ENCODE measurements at places on chromosomes 1 and 21.

- no peak for DNase-seq
Measured at GRCh38 chr1:44780583-44781121, 5.3 kb downstream of the RPS8 start.

- DNase-seq, result no peak
Measured at GRCh38 chr1:18735224-18735997, 104.8 kb downstream of the PAX7 start.

DNA sequence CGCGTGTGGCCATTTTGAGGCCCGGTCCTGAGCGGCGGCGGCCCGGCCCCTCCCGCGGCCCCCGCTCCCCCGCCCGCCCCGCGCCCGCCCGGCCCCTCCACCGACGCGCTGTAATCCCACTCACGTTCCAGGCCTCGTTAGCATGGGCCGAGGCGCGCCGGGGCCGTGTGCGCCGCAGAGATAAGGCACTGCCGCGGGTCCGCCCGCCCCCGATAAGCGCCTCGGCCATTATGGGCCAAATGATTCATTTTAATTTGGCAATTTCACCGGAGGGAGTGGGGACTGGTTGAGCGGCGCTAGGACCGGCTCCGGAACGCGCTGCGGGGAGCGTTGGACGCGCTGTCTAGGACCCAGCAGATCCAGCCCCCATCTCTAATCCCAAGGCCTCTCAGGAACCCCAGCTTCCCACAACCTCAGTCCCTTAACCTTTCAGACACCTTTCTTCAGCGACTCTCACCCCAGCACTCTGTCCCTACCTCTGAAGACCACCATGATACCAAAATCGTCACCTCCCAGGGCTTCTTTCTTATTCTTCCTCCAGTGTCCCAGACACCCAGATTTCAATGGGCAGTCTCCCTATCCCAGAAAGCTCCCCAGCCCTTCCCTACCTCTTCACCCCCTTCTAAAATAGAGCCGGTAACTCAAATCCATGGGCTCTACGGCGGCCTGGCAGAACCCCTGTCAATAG lies at the start of gene TAL1:
Gene TAL1, minus strand, starts transcription at position 39 of the 688 bp plus-strand sequence. CDS start 6,337 bp downstream, outside the sequence.
- DNase-seq, result no peak

DNA sequence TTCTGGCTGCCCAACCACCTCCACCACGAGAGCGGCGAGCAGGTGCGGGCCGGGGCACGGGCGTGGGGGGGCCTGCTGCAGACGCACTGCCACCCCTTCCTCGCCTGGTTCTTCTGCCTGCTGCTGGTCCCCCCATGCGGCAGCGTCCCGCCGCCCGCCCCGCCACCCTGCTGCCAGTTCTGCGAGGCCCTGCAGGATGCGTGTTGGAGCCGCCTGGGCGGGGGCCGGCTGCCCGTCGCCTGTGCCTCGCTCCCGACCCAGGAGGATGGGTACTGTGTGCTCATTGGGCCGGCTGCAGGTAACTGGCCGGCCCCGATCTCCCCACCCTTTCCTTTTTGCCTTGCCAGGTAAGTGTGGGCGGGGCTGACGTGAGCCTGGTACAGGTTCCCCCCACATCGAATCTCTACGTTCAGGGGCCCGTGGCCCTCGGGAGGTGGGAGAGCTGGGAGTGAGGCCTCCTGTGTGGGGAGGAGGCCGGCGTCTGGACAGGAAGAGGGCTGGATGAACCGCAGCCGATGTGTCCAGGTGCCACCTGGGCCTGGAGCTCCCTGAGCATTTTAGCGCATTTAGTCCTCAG lies 51.7 kb downstream of the COL18A1 start:
- DNase-seq, result no peak

DNA sequence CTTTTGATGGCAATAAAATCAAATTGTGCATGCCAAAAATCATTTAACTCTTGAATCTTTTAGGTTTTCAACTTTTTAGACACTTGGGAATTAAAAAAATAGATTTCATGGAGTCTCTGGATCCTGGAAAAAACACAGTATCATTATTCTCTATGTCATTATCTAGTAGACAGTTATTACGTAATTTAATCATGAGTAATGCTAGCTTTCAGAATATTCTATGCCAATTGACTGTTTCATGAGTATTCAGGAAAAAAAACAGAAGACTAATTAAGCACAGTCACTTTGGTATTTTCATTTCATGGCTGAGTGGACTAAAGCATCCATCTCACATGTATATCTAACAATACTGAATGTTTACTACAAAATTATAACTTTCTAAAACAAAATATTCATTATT lies 44.0 kb downstream of the ODF2L start:
- DNase-seq, result no peak

GRCh38 chr1:26695356-26696118 lies at the start of gene ARID1A:
Gene ARID1A (plus strand): TSS chr1:26696015. CDS start chr1:26696404, 389 bp downstream.
- peak; percentile 98 for DNase-seq

DNA sequence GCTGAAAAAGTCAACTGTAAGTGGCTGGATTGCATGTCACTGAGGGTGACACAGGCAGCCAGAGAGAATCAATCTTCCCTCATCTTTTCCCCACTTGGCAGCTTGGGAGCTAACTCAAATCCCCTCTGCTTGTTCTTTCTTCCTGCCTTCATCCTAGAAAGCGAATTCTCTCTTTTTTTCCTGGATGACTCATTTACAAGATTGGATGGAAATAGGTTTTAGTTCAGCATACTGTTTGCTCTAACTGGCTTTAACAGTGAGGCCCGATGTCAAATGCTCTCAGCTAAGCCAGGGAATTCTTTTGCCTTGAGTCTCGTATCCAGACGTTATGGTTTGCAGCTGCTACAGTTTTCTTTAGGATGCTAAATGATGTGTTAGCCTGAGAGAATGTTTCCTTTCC lies 72.7 kb downstream of the HUNK start:
- no peak for DNase-seq

DNA sequence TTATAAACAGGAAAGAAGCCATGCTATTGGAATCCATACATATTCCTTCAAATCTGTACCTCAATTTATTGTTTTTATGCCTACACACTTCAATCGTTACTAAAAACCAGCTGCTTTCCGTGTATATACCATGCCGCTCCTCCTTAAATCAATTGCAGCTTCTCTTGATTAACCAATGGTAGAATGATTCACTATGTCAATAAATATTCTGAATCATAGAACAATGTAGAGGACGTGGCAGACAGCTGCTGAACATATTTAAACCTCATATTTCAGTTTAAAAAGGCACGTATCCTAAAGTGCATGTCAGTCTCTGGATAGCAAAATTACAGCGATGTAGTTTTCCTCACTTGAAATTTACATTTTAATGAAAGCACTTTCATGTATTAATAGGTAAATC lies 100.4 kb downstream of the MRPL39 start:
- no peak for DNase-seq

DNA sequence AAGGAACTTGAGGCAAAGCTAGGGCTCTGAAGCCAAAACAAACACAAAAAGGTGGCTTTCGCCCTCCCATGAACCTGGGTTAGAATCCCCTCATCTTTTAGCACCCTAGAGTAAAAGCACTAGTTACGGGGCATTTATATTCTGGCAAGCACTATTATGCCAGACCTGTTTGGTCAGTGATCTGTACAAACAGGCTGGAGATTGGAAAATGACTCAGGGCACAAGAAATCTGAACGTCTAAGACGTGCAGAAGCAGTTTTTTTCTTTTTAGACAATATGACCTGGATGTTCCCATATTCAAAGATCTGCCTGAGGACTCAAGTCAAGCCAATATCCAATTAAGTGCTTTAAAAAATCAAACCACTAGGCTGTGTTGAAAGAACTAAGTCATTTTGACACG lies 3.0 kb downstream of the ZNF436 start:
- DNase-seq, result no peak

- no peak for DNase-seq
Measured at GRCh38 chr21:41655259-41655658, 111.6 kb downstream of the RIPK4 start.

DNA sequence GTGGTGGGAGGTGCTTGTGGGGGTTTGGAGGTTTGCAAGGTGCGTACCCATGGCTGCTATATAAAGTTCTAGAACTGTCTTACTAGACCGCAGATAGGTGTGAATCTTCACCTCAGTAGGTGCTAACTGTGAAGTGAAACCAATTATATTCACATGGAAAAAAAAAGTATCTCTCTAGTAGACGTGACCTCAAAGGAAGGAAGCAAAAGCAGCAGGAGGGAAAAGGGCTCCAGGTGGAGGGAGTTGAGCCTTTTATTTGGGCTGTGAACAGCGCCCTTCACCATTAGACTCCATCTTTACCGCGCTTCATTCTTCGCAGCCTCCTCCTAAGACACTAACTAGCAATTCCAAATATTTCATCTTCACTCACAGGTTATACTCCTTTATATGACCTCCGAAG lies 129.8 kb downstream of the TBX19 start:
- peak; percentile 61 for DNase-seq

DNA sequence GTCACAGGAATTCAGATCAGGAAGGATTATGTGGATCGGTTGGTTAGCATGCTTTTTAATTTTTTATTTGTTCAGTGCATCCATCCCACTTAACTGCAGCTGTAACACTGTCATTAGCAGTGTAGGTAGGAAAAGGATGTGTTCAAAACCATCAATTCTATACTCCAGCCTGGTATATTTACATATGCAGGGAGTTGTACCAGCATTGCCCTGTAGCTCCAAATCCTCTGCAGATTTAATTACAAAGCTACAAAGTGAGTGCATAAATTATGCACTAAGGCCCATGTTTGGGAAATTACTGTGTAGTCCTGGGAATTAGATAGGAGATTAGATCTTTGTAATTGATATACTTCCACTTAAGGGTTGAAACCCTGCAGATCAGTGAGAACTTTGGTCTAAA lies 15.9 kb upstream of the OSBPL9 start:
- no peak for DNase-seq

DNA sequence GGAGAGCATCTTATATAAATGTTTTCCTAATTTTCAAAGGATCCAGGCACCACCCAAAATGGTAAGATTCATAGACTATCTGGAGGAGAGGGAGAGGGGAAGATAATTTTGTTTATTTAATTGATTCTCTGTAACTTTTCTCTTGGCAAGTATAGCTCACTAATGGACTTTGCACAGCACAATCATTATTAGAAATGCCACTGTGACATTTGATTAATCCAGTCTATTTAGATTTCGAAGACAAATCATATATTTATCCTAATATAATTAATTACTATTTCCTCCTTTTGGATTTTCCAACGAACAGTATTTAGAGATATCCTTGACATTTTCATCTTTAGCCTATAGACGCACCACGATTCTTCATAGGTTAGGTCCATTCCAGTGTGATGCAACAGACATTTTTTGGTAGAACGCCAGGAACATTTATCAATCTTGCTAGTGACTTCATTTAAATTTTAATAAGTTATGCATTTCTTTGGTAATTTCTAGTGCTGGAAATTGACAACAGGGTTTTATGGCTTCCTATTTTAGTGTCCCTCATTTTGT lies 152.4 kb downstream of the GRIK1 start:
- no peak for DNase-seq

DNA sequence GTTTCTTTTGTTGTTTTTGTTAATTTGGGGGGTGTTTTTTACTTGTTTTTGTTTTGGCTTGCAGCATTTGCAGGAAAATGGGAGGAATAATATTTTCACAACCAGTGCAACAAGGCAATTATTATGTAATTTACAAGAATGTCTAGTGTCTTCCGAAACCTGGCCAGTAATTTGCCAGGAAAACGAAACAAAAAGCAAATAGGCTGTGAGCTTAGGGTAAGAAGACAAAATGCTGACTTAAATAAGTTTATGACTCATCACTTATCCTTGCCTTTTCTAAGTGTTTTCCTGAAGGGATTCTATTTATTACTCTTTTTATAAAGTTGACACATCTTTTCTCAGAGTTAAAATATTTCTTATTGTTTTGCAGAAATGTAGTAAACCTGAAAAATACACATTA lies 49.8 kb downstream of the KCNT2 start:
- DNase-seq, result no peak

DNA sequence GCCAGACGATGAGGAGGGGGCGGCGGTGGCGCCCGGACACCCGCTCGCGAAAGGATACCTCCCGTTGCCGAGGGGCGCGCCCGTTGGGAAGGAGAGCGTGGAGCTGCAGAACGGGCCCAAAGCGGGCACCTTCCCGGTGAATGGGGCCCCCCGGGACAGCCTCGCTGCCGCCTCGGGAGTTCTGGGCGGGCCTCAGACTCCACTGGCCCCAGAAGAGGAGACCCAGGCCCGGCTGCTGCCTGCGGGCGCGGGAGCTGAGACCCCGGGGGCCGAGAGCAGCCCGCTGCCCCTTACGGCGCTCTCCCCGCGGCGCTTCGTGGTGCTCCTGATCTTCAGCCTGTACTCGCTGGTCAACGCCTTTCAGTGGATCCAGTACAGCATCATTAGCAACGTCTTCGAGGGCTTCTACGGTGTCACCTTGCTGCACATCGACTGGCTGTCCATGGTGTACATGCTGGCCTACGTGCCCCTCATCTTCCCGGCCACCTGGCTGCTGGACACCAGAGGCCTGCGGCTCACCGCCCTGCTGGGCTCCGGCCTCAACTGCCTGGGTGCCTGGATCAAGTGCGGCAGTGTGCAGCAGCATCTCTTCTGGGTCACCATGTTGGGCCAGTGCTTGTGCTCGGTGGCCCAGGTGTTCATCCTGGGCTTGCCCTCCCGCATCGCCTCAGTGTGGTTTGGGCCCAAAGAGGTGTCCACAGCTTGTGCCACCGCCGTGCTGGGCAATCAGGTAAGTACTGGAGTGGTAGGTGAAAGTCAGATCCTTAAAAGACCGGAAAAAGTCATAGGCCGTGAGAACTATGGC lies 588 bp downstream of the FLVCR1 start:
- DNase-seq, result peak; percentile 8

DNA sequence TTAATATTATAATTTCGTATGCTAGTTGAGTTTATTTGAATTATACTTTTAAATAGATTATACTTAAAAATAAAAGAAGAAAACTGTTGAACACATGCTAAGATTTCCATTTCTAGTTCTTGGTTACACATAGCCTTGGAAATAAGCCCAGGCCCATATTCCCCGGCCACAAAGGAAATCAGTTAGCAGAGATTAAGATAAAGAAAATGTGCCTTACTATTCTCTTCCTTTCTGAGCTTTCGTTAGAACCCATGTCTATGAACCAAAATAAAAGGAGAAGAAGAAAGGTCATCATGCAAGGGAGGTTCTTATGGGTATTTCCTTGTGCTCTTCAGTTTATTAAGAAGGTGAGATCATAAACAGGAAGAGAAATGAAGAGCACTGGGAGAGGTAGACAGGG lies 32.3 kb upstream of the CRP start:
- DNase-seq, result no peak

DNA sequence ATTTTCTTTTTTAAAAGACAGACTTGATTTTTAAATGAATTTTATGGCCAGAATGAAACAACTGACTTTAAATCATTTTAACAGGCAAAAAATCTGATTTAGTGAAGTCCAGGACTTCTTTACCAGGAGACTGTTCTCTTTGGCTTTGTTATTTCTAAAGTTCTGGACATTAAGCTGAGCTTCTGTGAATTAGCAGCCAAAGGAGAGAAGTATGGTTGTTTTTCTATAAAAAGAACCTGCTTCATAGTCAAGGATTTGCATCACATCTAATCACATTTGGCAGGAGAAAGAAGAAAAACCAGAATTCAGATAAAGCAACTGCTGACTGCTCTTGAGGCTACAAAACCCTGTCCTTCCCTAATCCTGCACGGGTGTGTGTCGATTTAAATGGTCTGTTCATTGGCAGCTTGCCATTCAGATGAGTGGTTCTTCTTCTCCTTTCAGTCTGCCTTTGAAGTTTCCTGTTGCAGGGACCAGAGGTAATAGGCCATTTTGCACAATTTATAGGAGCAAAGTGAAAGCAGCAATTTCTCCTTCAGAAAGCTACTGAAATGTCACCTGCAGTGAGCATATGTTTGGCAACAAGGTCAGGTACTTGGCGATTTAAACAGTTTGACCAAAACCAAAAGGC lies 215.4 kb downstream of the OLFM3 start:
- no peak for DNase-seq

- DNase-seq, result no peak
Measured at GRCh38 chr1:115107516-115108260, 18.4 kb upstream of the TSPAN2 start.

Data from CD4-positive, alpha-beta T cell treated with Interleukin-21 for 1 hour (primary cell).